Osteocyte (in vitro differentiated cells): ENCODE measurements at places on chromosomes 6 and 20.
A peak's percentile ranks its signal among the peaks of the same experiment; 100 is the strongest.

DNA sequence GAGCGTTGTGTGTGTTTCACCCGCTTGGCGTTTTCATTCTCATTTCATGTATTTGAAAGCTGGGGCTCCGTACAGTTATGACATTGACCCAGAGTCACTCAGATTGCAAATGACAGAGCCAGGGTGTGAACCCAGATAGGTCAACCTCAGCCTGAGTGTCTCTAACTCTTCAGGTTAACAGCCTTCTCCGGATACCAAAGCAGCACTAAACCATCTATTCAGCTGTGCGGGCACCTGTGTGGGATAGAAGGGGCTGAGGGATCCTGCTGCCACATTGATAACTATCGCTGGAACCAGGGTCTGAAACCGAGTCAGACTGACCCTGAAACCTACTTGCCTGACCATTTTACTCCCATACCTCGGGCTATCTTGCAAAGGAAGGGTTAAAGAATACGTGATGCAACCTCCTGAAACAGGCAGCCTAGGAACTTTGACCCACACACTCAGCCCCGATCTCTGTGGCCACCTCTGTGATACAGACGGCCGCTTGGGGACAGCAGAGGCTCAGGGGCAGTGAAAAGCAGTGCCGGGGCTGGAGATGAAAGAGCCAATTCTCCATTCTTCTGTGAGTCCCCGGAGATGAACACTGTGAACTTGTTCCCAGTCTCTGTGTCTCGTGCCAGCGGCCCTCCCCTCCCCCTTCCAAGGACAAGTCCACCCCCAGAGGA, 233.5 kb upstream of the QKI start:
- DNase-seq: no peak

DNA sequence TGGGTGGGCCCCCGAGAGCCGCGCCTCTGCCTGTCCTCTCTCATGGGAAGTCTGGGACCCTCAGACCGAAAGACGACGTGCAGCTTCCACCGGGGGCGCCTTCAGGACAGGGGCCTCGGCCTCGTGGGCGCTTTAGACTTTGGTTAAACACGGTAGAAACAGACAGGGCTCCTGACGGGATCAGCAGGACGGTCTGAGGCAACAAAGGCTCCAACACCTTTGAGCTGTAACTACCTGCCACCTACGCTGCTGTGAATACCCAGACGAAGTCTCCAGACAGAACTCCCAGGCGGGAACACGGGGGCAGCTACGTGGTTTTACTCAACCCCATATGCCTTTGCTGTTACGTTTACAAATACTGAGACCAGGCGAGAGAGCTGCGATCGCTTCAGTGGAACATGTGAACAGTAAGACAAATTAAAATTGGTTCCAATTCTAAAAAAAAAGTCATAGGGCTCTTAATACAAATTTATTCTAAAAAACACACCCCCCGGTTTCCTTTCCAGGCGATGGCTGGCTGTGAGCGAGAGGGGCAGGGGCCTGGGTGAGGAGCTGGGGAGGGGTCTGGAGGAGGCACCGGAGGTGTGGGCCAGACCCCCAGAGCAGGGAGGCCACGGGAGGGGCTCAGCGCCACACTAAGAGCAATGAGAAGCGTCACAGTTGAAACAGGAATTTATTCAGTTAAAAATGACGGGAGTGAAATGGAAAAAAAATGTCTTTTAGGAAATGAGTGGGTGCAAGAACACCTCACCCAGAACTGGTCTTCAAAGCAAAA, 453.2 kb downstream of the QKI start:
- DNase-seq: no peak

GRCh38 chr20:44576297-44576696, 6.1 kb upstream of the PKIG start:
- no peak for DNase-seq

DNA sequence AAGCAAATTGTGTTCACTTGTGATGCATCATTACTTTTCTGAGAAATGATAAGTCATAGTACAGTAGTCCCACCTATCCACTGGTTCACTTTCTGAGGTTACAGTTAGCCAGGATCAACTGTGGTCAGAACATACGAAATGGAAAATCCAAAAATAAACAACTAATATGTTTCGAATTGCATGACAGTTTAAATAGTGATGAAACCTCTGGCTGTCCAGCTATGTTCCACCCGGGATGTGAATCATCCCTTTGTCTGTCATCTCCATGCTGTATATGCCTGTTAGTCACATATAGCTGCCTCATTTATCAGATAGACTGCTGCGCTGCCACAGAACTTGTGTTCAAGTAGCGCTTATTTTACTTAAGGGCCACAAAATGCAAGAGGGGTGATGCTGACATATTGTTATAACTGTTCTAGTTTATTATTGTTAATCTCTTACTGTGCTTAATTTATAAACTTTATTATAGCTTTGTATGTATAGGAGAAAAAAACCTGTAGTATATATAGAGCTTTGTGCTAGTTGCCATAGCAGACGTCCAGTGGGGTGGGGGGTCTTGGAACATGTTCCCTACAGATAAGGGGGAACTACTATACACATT, 29.2 kb downstream of the AFDN start:
- no peak for DNase-seq

GRCh38 chr6:139372326-139373153, 1.9 kb downstream of the CITED2 start:
- no peak for DNase-seq

DNA sequence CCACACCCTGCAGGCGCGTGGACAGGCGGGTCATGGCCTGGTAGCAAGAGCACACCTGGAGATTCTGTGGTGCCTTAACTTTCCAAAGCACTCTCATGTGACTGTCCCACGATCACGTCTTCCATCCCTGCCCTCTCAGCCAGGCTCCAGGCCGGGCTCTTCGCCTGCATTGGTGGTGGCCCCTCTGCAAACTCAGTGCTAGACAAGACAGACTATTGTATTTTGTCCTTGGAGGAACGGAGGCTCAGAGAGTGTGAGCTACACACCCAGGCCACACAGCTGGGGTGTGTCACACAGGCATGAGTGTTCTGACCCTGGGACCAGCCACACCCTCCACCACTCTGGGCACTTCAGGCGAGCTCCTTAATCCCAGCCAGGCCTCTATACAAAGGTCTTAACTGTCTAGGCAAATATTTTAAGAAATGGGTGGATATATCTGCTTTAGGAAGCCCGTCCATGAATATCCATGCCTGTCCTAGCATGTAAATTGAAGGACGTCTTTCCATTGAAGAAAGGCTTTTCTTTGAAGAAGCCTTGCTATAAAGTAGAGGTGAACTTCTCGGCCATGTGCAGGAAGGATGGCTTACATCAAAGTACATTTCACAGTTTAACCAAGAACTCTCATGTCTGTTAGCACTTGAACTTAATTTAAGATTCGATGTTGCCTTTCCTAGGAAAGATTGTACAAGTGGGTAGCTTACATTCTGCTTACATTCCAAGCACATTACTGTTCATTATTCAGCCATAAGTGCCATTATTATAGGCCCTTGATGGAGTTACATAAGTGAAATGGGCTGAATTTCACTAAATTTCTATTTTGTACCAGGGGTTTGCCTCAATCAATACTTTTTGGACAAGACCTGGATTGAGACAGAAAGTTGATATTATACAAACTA, 263.9 kb downstream of the DLL1 start:
- DNase-seq: no peak

GRCh38 chr6:133890711-133891148, 1.8 kb downstream of the TCF21 start:
- DNase-seq: no peak

DNA sequence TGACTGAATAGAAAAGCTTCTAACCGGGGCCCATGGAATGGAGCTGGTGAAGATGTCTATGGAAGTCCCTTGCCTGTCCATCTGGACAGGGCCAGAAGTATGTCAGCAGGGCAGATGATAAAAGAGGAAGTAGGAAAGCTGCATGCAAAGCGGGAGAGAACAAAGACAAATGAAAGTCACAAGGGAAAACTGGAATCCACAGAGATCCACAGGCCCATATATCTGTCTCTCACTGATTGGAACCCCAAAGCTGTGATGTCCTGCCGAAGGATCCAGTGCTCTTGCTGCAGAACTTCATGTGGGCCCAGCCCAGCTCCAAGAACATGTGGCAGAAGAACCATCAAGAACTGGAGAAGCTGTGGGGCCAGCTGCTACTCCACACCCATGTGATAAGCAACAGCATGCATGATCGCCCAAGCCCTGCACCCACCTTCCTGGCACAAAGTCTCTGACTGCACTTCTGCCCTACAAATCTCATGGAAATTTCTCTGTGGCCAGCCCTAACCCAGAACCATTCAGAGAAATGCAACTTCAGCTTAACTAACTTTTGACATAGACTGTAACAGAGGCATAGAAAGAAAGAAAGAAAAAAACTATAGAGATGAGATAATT, 716.0 kb downstream of the KIF16B start:
- DNase-seq: no peak

- peak; percentile 51 for DNase-seq
Observed at GRCh38 chr6:149897855-149898744, at the start of gene RAET1E. Gene RAET1E, minus strand, starts transcription at chr6:149898113. Its CDS starts 7,212 bp downstream, at chr6:149890901.

GRCh38 chr20:31881945-31882344, 11.5 kb downstream of the TTLL9 start:
- DNase-seq: no peak

DNA sequence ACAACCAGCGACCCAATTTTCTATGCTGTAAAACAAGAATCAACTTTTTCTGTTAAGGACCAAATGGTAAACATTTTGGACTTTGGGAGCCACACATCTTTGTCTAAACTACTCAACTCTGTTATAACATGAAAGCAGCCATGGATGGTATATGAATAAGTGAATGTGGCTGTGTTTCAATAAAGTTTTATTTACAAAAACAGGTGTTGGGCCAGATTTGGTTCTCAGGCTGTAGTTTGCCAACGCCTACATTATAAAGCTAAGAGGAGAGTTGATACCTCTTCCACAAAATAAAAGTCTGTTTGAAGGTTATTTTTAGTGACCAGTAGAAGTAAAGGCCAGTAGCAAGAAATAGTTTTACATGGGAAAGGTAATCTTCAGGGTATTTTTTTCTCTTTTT, 60.4 kb upstream of the SDHAF4 start:
- DNase-seq: no peak
